ENCODE measurements at places on chromosomes 6 and 20. TPM values are rescaled to one million over a fixed set of nuclear protein-coding genes. Genes with fewer than 3 reads are reported as not detected.

Gene LRRC73
- 0.20 TPM for total RNA-seq

- no peak for ATAC-seq
Measured at GRCh38 chr20:2873747-2874041, 413 bp downstream of the PTPRA start.

GRCh38 chr6:143064951-143065683 lies 4.4 kb downstream of the AIG1 start:
- ATAC-seq, result no peak

- ATAC-seq, result peak; percentile 55
Measured at GRCh38 chr6:14665827-14666724, 548.5 kb downstream of the CD83 start.

DNA sequence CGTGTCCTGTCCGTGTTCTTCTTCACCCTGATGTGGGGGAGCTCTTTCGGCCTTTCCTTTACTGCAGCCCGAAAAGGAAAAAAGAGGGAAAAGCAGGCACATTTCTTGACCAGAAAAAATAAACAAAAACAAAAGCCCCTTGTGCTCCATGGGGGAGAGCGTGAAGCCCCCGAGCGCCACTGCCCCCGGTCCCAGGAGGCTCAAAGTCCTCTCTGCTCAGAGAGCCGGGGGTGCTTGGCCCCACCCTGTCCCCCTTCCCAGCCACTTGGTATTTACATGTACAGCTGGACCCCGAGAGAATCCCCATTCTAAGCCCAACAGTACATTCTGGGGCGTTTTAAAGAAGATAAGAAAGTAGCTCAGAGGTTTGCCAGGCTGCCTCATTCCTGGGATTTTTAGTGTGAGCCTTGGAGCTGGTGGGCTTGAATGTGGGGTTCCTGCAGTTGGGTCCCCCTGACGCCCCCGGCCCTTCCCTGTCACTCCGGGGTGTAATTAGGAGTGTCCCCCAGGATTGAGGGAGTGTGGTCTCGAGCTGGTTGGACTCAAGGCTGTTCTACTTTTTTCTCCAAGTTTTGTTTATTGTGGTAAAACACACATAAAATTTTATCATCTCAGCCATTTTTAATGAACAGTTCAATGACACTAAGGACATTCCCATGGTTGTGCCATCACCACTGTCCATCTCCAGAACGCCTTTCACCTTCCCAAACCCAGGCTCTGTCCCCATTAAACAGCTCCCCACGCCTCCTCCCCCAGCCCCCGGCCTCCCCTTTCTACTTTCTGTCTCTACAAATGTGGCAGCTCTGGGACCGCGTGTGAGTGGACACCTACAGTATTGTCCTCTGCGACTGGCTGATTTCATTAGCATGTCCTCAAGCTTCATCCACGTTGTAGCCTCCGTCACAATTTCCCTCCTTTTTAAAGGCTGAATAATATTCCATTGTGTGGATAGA lies 55.7 kb upstream of the BHLHE23 start:
- no peak for ATAC-seq

Gene EFHC1
- 10.8 TPM for total RNA-seq

All from esophagus mucosa (tissue), 1 donor.